Activated gamma-delta T cell treated with Interleukin-2 at 50 U/mL for 16 hours (primary cell): ENCODE measurements at places on chromosomes 6 and 20.

GRCh38 chr20:23337312-23337711, 13.3 kb upstream of the NXT1 start:
- DNase-seq = no peak

GRCh38 chr6:165685302-165685701, 22.3 kb upstream of the PDE10A start:
- DNase-seq = no peak

GRCh38 chr20:59839400-59839799, 94.0 kb downstream of the SYCP2 start:
- no peak for DNase-seq

DNA sequence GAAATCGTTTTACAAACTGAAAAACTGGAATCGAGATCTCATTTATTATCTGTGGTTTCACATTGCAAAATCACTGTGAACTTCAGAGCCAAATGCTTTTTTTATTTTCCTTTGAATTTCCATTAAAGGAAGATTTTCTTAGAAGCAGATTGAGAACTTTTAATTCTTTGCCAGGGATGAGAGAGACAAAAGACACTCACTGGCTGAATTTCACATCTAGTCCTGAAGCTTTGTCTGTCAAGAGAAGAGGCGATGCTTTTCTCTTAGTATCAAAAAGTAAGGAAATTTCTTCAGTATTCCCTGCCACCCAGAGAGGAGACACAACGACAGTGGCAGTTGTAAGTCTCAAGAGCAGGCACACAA, 141.8 kb downstream of the TMEM200A start:
- DNase-seq = no peak

- DNase-seq = no peak
These were observed 276.8 kb downstream of the TENT5A start for GRCh38 chr6:81475646-81476045.

DNA sequence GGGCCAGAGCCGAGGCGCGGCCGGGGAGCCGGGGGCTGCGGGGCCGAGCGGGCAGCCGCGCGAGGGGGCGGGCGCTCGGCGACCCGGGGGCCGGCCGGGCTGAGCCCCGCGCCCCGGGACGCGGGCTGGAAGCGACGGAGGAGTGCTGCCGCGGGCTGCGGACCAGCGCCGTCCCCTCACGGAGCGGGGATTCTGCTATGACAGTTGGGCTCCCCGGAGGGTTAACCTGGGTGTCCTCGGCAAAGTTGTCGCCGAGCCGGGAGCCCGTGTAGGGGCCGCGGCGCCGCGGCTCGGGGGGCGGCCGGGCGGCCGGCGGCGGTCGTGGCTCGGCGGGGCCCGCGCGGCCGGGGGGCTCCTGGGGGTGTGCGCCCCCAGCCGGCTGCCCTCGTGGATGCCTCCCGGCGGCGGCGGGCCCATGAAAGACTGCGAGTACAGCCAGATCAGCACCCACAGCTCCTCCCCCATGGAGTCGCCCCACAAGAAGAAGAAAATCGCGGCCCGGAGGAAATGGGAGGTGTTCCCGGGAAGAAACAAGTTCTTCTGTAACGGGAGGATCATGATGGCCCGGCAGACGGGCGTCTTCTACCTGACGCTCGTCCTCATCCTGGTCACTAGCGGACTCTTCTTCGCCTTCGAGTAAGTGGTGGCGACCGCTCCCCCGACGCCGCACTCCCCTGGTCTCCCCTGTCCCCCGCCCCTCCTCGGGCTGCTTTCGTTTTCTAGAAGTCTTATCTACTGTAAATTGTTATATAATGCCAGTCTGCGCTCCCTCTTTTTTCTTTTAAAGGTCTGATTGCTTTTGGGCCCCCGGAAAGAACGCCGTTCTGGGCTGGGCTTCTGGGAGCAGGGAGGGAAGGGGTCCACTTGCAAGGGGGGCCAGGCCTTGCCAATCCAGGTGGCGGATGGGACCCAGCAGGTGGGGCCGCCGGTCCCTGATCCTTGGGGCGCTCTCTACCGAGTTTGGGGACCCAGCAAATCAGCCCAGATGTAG, 936 bp downstream of the ZDHHC14 start:
- DNase-seq = peak; percentile 44

DNA sequence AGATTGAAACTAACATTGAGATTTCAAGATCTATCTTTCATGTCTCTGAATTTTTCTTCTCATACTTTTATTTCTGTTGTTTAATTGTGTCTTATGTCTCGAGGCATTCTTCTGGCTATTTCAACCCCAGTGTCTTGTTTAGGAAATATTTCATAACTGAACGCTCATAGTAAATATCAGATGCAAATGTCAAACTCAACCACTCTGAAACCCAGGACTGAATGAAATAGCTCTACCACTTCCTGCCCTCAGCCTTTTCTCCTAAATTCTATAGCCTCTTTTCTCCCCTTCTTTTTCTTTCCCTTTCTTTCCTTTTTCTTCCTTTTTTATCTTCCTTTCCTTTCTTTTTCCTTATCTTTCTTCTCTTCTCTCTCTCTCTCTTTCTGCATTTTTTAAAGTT, 7.7 kb downstream of the ISM1 start:
- no peak for DNase-seq

- DNase-seq = no peak
These were observed 163.5 kb upstream of the CDYL start for GRCh38 chr6:4612636-4613171.

DNA sequence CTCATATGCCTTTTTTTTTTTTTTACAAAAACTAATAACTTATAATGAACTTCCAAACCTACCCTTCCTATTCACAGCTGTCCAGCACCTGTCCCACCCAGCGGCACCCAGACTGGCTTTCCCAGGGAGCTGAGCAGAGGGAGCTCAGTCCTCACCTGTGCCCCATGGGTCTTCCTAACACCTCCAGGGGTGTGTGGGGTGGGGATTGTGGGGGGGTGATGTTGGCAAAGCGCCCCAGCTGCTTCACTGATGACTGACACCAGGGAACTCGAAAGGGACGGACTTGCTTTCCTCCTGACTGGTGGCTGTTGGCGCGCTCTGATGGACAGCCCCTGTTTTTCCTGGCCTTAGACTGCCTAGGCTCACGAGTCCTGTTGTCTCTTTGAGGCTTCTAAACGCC, 14.2 kb upstream of the SYNJ2 start:
- DNase-seq = no peak

DNA sequence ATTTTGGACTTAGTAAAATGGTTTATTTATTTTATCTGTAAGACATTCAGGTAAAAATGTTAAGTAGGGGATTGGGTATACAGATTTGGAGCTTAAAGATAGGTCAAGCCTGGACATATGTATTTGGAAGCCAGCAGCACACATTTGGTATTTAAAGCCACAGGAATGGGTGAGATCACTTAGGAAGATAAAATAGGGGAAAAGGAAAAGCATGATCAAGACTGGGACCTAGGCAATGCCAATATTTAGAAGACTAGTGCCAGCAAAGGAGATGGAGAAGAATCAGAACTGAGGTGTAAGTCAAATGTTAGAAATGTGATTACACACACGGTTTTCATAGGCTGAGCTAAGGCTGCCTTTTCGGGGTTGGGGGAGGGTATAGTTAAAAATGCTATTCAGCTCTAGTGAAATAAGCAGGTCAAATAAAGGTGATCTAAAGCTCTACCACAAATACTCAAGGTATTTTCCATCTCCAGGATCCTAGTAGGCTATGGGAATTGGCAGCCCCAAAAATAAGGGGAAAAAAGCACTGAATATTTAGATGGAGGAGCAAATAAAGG, 20.6 kb downstream of the SLC2A12 start:
- no peak for DNase-seq

DNA sequence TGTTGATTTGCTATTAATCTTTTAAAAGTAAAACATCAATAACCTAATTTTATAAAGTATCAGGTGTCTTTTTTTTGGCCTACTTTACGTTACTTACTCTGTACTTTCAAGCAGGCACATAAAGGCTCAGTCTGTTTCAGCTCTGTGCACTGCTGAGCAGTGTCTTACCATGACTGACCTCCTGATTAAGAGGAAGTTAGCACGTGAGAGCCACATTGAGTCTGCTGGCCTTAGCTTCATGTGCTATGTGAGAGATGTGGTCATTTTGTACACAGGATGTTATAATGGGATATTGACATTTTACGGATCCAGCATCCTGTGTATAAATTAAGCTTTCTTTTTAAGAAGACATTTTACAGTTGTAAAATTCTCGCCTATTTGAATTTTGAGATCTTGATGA, 31.9 kb downstream of the ARID1B start:
- no peak for DNase-seq

DNA sequence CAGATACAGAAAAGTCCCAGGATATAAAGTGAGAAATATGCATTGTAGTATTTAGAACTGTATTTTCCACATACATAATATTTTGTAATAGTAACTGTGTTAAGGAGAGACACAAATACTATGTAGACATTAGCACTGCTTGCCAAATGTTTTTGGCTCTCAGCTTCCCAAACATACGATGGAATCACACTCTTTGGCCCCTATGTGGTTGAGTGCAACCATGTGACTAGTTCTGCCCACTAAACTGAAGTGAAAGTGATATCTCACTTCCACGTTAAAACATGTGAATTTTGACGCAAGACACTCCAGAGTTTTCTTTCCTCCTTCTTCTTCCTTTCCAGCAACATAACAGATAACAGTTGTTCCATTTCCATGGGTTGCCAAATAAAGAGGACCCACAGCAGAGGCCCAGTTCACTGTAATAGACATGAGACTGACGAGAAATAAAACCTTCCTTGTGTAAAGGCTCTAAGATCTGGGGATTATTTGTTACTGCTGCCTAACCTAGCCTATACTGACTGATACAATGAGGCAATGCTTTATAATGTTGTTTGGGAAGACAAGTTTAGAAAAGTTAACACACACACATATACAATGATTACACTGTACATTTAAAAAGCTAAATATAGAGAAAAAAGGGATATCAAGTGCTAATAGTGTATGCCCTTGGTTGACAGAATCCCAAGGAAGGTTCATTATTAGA, 97.2 kb downstream of the PTPRT start:
- DNase-seq = no peak

GRCh38 chr20:60063048-60063451, 104.8 kb downstream of the CDH26 start:
- DNase-seq = no peak

- no peak for DNase-seq
These were observed 296.3 kb upstream of the JAG1 start for GRCh38 chr20:10970109-10970508.
